Stimulated activated CD8-positive, alpha-beta memory T cell treated with anti-CD3 and anti-CD28 coated beads, Interleukin-12 subunit alpha, Interleukin-12 subunit beta, amount 100 ng/mL, for 1 hour (primary cell): ENCODE measurements at places on chromosomes 2 and 18.
A peak's percentile ranks its signal among the peaks of the same experiment; 100 is the strongest.

DNA sequence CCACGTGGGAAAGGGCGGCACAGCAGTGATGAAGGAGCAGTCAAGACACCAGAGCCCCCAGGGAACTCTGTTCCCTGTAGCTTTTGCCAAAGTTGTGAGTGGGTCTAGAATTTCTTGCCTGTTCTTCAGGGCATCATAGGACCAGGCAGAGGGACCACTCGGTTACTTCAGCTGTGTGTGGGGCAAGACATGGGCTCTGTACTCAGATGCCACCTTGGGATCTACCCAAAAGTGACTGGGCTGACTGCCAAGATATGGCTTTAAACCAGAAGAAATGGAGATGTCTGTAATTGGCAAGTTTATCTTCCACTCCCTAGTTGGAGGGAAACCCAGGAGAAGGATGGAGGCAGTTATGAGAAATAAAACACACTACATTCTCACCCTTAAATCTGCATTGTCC lies 29.6 kb downstream of the KCNF1 start:
- DNase-seq: no peak

DNA sequence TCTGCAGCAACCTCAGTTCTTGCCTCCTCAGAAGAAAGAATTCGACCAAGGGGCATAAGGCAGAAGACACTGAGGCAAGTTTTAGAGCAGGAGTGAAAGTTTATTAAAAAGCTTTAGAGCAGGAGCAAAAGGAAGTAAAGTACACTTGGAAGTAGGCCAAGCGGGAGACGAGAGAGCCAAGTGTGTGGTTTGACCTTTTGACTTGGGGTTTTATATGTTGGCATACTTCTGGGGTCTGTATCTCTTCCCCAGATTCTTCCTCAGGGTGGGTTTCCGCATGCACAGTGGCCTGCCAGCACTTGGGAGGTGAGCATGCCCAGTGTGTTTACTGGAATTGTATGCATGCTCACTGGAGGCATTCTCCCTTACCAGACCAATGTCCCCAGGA lies 59.3 kb upstream of the ANKRD44 start:
- no peak for DNase-seq

DNA sequence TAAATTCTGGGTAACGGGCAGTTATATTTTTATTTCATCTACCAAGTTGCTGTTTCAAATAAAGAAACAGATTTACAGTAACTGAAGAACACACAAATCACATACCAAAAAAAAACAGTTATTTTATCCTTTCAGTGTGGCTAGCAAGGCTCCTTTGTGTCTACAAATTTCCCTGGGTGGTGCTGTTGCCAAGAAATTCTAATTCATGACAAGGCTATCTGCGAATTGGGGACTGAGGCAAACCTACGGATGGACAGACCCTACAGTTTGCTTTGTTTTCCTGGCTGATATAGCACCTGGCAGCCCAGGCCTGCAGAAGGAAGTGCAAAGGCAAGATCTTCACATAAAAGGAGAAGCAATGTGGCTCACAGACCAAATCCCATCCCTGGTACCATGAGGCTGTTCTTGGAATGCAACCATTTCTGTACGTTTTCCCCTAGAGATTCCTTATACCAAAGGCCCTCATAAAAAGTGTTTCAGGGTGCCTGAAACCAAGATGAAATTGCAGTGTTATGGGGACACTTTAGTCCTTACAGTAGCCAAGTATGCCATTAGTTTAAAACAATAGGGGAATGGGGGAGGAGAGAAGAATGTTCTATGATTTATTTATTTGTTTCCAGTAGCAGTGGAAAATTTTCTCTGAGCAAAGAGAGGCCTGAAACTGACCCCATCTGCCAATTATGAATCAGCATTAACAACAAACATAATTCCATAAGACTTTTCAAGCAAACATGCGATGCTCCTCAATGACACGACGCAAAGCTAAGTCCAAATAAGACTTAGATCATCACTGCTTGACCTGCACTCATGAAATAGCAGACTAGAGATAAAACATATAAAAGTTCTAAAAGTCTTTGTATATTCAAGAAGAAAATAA lies 4.3 kb downstream of the KLF7 start:
- no peak for DNase-seq

DNA sequence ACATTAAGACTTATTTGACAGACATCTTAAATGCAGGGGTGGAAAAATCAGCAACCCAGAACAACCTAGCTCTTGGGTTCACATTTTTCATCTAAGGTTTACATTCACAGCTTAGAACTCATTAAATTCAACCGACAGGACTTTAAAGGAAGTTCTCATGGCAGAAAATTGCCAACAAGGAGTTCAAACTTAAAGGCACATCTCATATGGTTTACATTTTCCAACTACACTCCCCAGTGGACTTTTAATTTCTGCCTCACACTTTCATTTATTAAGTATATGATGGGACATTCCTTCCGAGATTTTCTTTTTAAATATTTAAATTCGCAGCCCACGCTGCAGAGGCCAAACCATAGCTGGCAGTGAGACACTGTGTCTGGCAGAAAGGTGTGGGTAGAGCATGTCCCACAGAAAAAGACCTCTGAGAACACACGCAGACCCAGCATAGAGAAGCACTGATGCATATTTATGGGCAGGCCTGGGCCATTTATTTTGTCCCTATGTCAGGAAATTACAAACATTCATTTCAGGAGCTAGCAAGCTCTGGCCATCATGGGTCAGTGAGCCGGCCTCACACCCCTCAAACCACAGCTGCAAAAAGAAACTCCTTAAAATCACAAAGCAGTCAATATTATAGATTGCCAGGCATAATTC lies 46.3 kb downstream of the STK39 start:
- DNase-seq: no peak

DNA sequence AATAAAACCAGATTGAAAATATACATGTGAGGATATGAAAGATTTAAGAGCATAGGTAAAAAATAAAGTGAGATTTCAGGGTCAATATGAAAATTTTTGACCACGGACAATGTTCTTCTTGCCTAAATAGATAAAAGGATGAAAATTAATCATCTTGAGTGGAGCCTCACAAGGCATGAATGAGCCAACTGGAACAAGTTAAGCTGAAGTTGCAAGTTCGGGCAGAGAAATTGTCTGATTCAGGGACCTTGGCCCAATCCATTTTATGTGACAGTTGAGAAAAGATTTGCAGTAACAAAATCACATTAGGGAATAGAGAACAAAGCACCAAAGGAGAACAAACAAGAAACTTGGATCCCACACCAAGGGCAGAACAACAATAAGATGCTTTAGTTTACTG lies 305.3 kb downstream of the TMX3 start:
- DNase-seq: no peak

GRCh38 chr2:233225230-233226068 lies 26.0 kb upstream of the ATG16L1 start:
- no peak for DNase-seq

DNA sequence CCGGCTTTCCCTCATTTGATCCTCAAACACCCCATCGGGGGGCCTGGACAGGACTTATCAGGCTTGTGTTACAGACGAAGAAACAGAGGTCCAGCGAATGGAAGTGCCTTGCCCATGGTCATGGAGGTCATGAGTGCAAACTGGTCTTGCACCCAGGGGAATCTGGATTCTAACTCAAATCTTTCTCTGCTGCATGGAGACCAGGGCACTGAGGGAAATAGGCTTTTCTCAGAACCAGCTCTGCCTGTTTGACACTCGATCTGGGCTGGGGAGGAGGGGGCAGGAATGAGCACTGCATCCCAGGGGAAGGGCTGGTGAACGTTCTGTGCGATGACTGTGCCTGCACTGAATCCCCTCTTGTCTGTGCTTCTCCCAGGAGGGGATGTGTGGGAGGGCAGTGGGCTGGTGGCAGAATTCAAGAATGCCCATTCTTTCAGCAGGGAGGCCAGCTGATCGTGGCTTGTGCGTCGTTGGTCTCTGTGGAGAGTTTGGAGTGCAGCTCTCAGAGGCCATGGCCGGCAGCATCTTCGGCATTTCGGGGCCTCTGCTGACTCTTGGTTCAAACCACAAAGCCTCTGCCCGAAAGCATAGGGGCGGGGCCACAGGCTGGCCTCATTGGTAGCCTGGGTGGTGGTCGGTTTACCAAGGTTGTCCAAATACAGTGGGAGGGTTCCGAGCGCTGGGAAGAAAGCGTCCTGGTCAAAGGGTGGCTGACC lies 171.6 kb downstream of the DDX1 start:
- DNase-seq: no peak

- DNase-seq: no peak
Measured at GRCh38 chr18:33853187-33853586, 275.2 kb downstream of the ASXL3 start.

GRCh38 chr2:169512525-169512924 lies 3.0 kb downstream of the KLHL41 start:
- no peak for DNase-seq

DNA sequence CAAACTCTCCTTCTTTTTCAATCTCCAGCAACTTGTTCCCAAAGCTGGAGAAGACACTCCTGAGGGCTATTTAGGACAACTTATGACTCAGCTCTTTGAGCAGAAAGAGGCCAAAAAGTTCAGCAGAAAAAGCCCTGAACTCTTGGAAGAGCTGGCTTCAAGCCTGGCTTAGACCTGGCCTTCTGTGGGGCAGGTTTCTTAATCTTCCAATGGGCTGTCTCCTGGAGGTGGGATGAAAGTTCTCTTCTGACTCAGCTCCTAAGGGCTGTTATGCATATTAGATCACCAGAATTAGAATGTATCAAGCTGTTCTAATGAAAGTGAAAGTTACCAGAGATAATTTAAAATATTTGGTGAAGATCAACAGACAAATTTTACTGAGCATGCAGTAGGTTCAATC lies 129.4 kb downstream of the RAD51AP2 start:
- no peak for DNase-seq

- DNase-seq: no peak
Measured at GRCh38 chr2:1136846-1137245, 186.2 kb downstream of the SNTG2 start.

GRCh38 chr2:234559609-234560008 lies 62.7 kb upstream of the ARL4C start:
- DNase-seq: no peak

GRCh38 chr2:176643646-176644045 lies 374.4 kb downstream of the MTX2 start:
- DNase-seq: no peak

GRCh38 chr2:102187496-102188150 lies 800 bp downstream of the IL1RL2 start:
- no peak for DNase-seq

DNA sequence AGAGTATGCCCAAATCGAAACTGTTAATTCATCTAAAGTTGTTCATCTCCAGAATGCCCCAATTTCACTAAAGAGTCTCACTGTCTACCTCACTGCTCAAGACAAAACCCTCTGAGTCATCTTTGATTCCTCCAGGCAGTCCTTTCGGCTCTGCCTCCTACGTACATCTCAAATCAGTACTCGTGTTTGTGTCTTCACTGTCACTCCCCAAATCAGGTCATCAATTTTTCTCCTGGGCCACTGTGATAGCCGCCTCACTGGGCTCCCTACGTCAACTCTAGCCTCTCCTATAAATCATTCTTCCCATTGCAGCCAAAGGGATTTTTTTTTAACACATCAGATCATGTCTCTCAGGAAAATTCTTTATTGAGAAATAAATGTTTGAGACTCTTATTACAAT lies 42.1 kb upstream of the TTC39C start:
- DNase-seq: no peak

DNA sequence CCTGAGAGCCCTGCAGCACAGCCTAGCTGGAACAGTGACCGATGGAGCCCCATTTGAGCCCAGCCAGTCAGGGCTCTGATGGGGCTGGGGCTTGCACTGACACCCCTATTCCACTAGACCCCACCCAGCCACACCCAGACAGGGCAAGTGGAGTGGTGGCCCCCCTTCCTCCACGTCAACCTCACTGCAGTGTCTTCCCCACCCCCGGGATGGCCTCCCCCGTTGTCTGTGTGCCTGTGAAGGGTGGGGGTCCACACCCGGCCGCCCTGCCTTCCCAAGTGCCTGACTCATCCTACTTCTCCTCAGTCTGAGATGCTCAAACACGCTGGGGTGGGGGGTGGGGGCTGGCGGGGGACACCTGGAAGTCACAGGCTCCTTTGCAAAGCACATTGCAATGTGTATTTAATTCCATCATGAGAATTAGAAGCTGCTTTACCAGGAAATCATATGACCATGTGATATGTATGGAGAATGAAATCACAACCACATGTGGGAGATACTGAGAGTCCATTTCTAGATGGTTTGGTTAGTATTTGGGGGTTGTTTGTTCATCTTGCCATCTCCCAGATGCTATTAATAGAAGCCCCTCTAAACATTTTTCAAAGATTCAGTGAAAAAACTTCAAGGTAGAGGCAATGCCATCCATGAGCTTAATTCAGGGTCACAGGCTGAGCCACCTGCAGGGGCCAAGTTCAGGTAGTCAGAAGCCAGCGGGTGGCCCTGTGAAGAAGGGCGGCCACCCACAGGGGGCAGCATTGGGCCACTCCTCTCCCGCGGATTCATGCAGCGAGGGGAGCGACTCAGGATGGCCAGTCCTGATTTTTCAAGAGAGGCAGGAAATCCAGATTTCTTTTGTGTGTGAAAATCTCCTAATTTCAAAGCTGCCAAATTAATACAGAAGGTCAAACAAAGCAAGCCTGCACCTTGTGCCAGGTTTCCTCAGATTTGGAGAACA lies 22.7 kb upstream of the GMPPA start:
- peak; percentile 27 for DNase-seq

DNA sequence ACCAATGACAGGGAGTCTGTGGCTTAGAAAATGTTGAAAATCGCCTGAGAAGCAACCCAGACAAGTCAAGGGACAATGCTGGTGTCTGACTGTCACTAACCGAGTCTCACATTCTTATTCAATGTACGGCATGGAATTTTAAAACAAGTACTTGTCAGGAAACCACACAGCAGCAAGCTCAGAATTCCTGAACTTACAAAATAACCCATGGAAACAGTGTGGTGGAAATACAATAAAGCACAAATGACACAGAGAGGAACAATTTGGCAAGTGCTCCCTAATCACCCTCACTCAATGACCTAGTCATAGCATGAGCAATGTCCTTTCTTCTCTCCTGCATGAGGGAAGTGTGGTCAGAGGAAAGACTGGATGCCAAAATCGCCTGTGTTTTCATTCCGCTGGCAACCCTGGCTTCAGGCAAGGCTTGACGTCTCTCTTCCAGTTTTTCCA lies 154.0 kb downstream of the SATB2 start:
- no peak for DNase-seq

DNA sequence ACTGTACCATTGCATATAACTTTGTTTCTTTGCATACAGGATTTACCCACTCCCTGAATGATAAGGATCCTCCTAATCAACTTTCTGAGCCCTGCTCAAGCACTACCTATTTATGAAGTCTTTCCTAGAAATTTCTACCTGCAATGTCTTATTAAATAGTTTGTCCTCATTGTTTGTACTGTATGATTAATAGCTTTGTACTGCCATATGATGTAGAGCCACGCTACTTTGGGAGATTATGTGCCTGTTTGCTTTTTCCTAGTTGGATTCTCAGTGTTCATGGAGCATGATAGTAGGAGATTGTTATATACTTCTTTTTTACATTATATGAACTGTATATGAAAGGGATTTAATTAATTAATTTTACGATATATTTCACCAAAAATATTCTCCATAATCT lies 327.1 kb upstream of the GALNT5 start:
- DNase-seq: no peak

GRCh38 chr2:39443009-39443408 lies 5.9 kb upstream of the MAP4K3 start:
- no peak for DNase-seq
